Renal cortical epithelial cell (primary cell): ENCODE measurements at places on chromosomes 7 and 10. TPM values are rescaled to one million over a fixed set of nuclear protein-coding genes. Genes with fewer than 3 reads are reported as not detected.
A peak's percentile ranks its signal among the peaks of the same experiment; 100 is the strongest.

DNA sequence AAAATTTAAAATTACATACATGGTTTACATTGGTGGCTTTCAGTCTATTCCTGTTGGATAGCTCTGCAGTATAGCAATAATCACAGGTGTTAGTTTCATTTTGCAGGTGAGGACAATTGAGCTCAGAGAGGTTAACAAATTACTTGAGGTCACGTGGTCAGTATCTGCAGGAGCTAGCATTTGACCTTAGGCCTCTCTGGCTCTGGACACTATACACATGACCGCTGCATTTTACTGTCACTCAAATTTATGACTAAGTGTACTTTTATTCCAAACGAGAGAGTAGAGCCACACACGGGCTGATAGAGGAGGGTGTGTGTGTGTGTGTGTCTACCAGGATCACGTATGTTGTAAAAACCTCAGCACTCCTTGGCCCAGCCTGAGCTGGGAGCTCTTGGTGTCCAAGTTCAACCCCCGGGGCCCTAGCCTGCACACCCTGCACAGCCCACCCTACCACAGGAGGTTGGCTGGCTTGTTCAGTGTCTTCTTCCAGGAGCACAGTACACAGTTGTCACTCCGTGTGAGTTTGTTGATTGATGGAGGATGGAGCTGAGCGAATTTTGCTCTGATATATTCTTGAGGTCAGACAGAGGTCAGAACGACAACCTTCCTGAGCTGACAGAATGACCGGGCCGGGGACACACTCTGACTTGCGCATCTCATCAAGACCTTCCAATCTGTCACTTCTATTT lies 272.7 kb downstream of the GFRA1 start:
- no peak for DNase-seq

DNA sequence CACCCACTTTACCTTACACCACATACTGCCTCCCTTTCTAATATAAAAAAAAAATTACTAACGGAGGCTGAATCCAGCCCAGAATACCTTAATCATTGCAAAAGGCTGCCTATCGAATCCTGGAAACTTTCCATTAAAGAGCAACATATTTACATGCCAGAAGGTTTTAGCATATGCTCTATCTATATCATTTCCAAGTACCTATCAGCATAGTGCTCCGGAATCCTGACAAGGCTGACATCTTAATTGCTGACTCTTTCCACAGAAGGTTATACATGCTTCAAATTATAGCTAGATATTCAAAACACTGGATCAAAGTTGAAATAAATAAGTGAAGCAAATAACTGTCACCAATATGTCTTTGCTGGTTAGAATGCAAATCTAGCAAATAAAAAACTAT lies 170.9 kb upstream of the CDK1 start:
- no peak for DNase-seq

DNA sequence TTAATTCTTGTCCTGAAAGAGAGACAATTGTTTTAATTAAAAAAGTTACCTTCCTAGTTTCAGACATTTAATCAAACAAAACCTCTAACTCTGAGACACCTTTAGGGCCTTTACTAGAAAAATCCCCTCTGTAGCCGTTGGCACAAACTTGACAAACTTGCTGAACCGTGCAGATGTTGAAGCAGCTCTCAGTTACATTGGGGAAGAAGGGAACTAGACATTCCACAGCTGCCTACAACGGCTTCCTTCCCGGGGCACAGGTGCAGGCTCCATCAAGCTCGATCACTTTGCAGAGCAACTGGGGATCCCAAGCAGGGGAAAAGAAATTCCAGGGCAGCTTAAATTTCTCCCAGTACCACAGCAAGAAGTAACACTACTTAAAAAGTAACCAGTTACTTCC lies 141.3 kb downstream of the SKAP2 start:
- DNase-seq, result peak; percentile 47

DNA sequence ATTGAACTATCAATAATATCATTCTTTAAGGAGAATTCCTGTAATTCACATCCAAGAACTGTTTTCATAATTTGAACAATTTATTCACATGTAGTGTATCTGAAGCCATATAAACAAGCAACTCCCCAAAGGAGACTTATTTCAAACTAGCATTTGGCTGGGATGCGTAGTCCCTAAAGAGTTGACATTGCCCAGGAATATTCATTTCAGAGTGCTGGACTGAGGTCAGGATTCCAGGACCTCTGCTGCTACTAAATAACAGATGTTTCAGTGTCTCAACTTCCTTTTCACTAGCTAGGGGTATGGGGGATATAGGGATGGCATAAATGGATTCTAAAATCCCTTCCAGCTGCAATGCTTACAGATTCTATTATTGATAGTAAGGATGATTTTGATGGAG lies 177.0 kb downstream of the TSPAN12 start:
- no peak for DNase-seq

- no peak for DNase-seq
Observed at GRCh38 chr10:104293781-104294321, 24.9 kb downstream of the GSTO2 start.

TNKS2 gene
- total RNA-seq, result 57.5 and 70.9 TPM in 2 replicates

DNA sequence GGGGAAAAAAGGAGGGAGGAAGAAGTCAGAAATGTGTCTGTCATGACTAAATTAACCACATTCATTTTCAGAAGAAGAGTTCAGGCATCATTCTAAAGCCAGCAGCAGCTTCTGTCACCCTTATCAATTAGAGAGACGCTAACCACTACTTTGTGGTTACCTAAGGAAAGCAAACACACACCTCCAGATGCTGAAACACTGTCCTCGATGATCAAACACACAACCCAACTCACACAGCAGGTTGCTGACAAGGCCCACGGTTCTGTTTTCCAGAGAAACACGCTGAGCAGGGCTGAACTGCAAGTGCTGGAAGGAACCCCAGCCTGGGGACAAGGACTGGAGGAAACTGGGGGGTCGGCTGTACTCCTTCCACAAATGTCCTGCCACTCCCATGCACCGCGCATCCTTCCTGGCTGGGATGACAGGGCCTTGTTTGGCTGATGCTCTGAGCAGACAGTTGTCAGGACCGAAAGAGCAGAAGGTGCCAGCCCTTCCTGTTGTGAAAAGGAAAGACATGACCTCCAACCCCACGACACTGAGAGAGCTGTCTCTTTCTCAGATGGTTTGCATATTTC lies 36.6 kb downstream of the PRKCQ start:
- DNase-seq, result no peak
